ENCODE measurements at places on chromosomes 7 and 10.

- DNase-seq = no peak
Observed at GRCh38 chr7:106978425-106979420, 65.8 kb upstream of the PRKAR2B start.

DNA sequence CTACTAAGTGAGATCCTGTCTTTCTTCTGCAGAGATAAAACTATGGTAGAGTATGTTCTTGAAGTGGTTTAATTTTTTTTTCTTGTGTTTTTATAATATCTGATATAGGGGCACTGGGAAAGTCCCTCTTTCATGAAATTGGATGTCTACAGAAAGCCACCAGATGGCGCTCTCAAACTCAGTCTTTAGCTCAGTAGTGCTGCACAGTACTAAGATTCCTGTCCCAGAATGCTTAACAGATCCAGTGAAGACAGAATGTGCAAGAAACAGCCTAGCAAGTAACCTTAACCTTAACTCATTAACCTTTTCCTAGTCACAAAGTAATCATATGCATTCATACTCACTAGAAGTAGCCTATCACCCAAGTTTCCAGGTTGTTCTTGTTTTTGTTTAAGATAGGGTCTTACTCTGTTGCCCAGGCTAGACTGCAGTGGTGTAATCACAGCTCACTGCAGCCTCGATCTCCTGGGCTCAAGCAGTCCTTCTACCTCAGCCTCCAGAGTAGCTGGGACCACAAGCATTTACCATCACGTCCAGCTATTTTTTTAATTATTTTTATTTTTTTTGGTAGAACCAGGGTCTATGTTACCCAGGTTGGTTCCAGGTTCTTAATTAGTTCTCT, 56.7 kb downstream of the IDE start:
- DNase-seq = peak; percentile 23

- no peak for DNase-seq
Observed at GRCh38 chr7:24505968-24506367, 67.3 kb upstream of the PALS2 start.

DNA sequence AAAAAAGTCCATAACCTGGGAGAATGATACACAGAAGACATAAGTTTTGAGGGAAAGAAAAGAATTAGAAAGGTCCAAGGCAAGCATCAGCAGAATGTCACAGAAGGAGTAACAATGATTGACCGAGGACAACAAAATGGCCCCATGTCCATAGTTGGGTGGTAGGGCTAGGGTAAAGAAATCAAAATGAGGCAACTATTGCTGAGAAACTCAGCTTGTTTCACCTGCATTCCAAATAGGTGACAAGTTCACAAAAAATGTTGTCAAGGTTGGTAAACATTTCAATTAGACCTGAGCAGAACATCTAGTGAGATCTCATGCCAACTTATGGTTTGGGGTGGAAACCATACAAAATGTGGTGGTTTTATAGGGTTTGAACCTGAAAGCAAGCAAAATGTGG, 22.8 kb upstream of the DLX6 start:
- no peak for DNase-seq

- DNase-seq = no peak
Observed at GRCh38 chr10:102341038-102341688, 54.3 kb upstream of the NFKB2 start.

GRCh38 chr7:65925040-65925439, 52.2 kb downstream of the VKORC1L1 start:
- no peak for DNase-seq

DNA sequence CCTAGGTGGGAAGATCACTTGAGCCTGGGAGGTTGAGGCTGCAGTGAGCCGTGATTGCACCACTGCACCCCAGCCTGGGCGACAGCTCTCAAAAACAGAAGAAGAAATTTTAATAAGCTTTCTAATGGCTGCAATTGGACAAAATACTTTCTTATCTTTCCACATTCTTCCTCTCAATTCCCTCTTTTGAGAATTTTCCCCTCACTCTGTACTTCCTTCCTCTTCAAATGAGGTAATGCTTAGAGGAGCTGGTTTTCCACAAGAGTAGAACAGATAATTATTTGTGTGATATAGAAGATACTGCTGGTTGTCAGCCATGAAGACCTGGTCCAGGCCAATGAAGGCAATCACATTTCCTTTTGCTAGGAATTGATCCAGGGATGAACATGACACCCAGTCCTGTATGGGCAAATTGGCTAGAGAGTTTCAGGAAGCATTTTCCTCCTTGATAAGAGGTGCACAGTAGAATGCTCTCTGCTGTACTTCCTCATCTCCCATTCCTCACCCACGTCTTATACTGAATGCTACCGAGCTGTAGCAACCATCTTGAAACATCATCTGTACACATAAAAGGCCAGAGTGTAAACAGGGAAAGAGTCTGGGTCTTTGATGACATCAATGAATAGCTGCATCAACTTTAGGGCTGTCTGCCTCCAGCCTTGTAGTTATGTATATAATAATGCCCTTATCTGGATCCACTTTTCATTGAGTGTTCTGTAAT, 103.9 kb downstream of the CDK6 start:
- no peak for DNase-seq

DNA sequence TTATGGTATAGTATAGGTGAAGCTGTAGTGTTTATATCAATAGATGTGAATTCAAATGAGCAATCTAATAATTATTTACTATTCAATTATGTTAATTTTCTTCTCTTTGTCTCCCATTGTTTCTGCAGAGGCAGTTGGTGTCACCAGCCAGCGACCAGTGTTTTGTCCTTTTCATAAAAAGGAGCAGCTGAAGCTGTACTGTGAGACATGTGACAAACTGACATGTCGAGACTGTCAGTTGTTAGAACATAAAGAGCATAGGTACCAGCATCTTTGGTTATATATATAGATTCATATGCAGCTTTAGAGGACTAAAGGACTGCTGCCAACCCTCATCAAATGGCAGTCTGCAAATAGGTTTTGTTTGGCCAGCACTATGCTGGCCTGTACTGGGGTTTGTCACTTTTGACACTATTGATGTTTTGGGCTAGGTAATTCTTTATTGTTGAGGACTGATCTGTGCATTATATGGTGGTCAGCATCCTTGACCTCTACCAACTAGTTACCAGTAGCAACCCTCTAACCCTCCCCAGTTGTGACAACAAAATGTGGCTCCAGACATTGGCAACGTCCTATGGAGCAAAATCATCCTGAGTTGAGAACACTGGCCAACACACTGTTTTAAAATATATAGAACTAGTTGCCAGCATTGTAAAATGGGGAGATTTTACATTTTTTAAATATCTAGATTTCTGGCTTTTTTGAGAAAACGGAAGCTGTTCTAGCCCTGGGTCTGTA, 59.2 kb downstream of the TRIM24 start:
- no peak for DNase-seq

DNA sequence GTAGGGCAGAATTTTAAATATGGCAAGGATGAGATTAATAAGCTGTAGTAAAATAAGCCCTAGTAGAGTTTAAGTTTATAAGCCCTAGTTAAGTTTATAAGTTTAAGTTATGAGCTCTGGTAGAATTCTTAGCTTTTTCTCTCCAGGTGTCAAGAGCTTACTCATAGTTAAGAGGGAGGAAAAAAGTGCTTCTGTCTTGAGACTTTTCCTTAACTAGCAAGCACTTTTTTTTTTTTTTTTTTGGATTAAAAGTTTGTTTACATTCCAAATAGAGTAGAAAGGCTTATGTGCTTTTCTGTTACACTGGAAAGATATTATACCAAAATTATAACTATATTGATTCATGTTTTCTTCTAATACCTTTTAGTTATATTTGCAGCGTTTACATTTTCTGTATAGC, 25.5 kb upstream of the MPP7 start:
- no peak for DNase-seq

- DNase-seq = no peak
Observed at GRCh38 chr7:134495546-134495945, 31.8 kb upstream of the AKR1B10 start.

GRCh38 chr7:34096777-34097176, 191.4 kb downstream of the BMPER start:
- DNase-seq = no peak

- DNase-seq = no peak
Observed at GRCh38 chr10:191703-192518, 56.7 kb downstream of the ZMYND11 start.

Data from NK-92 treated with Interleukin-12 subunit alpha and Interleukin-12 subunit beta, amount 100 ng/mL, for 24 hours (cell line).